ENCODE measurements at places on chromosomes 2 and 18.

DNA sequence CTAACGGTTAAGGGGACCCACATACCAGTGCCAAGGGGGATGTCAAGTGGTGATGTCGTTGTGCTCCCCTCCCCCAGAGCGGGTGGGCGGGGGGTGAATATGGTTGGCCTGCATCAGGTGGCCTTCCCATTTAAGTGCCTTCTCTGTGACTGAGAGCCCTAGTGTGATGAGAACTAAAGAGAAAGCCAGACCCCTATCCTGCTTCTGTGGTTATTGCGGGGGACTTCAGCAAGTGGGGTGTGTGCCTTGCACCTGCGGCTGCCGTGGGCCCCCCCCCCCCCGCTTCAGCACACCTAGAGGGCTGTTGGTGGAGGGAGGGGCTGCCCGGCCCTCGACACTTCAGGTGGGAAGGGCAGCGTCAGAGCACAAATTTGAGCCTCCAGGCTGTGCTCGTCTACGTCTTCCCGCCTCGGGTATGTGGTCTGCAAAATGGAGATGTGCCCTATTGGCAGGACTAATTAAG, 6.1 kb downstream of the CTDSP1 start:
- no peak for DNase-seq

GRCh38 chr2:210474776-210475175, 1.8 kb downstream of the LANCL1 start:
- DNase-seq = no peak

GRCh38 chr2:68590702-68591101, 52.7 kb upstream of the PROKR1 start:
- no peak for DNase-seq

- DNase-seq = no peak
Measured at GRCh38 chr2:28488083-28488830, 7.6 kb upstream of the PLB1 start.

DNA sequence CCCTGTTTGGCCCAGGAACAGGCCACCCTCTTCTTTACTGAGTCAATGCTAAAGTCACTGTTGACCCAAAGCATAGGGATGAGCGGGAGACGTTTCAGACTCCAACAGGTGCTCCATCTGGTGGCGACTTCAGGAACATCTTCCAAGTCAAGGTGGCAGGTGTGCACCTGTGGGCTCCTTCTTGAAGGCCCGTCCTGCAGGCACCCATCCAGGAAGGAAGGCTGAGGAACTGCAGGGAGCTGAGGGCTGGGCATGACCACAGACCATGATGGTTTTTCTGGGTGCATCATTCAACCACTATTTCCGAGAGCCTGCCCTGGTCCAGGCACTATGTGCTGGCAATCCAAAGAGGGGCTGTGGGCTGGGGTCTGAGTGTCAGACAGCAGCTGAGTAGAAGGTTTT, 142.8 kb downstream of the NDUFA10 start:
- DNase-seq = peak; percentile 80

- peak; percentile 70 for DNase-seq
Measured at GRCh38 chr2:64404002-64404731, 49.8 kb upstream of the LGALSL start.

DNA sequence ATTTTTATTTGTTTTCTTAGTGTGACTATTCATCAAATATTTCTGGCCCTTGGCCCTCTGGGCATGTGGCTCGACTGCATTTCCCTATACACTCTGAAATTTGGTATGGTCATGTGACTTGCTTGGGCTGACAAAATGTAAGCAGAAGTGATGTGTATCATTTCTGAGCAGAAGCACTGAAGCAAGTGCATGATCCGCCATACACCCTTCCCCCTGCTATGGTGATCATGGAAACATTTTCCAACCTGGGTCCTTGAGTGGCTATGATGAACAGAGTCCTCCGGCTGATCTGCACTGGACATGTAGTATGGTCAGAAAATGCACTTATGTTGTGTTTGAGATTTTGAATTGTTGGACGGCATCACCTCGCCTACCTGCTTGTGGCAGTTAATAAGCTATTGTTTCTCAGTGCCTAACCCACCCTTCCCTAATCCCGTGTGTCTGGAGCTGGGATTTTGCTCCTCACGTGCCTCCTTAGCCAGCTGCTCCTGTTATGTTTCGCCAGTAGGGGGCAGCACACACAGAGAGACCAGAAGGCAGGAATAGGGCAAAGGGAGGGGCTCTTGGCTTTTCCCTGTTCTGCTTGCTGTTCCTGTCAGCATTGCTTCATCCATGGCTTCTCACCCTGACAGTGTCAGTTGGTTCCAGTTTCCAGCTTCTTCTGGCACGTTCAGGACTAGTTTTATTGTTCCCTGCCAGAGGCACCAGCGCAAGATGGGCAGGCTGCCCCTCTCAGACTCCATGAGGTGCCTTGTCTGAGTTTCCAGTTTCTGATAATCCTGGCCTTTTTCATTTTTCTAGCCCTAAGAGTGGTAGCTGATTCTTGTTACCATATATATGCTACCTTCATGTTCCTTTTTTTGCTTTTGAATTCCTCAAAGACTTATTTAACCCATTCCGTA, 207.4 kb downstream of the ARL6IP6 start:
- peak; percentile 33 for DNase-seq

GRCh38 chr18:72444111-72444797, 99.9 kb downstream of the CBLN2 start:
- no peak for DNase-seq

DNA sequence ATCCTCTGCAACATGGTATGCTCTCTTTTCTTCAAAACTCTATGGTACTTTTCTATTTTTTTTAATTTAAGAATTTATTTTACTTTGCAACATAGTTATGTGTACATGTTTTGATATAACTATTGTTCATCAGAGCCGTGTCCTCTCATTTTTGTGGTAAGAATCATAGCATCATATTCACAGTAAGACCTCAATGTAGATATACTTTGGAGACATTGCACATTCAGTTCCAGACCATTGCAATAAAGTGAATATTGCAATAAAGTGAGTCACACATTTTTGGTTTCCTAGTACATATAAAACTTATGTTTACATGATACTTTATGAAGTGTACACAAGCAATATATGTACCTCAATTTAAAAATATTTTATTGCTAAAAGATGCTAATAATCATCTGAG, 22.7 kb upstream of the LINC00305 start:
- DNase-seq = no peak

DNA sequence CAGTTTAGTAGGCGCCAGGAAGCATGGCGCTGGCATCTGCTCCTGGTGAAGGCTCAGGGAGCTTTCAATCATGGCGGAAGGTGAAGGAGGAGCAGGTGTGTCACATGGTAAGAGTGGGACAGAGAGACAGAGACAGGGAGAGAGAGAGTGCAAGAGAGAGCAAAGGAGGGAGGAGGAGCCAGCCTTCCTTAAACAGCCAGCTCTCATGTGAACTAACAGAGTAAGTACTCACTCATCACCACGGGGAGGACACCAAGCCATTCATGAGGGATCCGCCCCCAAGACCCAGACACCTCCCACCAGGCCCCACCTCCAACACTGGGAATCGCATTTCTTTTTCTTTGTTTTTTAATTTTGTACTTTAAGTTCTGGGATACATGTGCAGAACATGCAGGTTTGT, 40.8 kb upstream of the CLASP1 start:
- DNase-seq = no peak

- DNase-seq = no peak
Measured at GRCh38 chr2:223863491-223863890, 26.1 kb upstream of the AP1S3 start.

DNA sequence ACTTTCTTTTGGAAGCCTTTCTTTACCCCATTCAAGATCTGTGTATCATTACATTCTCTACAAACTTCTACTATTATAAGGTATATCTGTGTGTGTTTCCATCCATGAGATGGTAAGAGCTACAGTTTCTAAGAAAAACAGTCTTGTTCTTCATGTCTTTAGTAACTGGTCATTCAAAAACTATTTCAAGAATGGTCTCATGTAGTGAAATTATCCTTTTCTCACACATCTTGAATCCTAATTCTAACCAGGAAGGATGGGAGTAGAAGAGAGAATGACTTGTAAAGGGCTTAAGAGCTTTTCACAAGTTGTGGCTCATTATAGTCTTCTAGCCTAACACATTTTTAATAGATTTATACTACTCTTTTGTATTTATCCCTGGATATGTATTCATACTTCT, 47.3 kb downstream of the ROCK1 start:
- DNase-seq = no peak

DNA sequence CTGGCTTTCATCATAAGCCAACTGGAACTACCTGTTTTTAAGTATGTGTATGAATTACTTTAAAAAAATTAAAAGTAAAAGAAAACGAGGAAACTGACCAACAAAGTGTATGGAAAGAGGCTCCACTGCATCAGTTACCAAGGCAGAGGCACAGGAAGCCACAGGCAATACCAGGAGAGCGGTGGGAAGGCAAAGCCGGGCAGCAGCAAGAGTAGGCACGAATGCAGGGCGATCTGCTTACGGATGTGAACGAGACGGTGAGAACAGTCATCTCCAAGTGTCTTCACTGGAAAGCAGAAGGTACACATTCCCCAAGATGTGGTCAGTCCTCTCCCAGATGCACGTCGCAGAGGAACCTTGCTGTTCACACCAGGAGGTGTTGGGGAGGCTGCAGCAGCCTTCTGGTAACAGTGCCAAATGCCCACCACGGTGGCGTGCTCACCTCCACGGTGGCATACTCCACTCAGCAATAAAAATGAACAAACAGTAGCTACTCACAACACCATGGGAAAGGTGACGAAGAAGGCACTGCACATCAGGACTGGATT, 43.1 kb downstream of the HS6ST1 start:
- no peak for DNase-seq

GRCh38 chr2:65554765-65555591, 122.6 kb upstream of the SPRED2 start:
- no peak for DNase-seq

- no peak for DNase-seq
Measured at GRCh38 chr2:175929850-175930249, 72.2 kb downstream of the LNPK start.

DNA sequence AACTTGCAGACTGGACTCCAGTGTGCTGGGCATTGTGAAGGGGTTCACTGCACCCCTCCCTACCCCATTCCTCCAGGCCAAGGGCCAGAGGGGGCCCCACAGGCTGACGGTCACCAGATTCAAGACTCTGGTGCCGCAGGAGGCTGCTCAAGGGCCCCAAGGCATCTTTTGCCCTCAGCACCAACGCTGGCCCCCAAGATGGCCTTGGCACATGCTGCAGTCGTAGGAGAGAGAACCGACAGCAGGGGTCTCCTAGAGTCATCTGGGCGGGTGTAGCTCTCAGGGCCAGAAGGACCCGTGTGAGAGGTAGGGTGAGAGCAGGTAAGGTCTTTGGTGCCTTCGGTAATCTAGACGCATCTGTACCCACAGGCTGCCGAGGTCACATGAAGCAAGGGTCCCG, 18.7 kb upstream of the ODC1 start:
- no peak for DNase-seq
